ENCODE measurements at places on chromosomes 2 and 18.

DNA sequence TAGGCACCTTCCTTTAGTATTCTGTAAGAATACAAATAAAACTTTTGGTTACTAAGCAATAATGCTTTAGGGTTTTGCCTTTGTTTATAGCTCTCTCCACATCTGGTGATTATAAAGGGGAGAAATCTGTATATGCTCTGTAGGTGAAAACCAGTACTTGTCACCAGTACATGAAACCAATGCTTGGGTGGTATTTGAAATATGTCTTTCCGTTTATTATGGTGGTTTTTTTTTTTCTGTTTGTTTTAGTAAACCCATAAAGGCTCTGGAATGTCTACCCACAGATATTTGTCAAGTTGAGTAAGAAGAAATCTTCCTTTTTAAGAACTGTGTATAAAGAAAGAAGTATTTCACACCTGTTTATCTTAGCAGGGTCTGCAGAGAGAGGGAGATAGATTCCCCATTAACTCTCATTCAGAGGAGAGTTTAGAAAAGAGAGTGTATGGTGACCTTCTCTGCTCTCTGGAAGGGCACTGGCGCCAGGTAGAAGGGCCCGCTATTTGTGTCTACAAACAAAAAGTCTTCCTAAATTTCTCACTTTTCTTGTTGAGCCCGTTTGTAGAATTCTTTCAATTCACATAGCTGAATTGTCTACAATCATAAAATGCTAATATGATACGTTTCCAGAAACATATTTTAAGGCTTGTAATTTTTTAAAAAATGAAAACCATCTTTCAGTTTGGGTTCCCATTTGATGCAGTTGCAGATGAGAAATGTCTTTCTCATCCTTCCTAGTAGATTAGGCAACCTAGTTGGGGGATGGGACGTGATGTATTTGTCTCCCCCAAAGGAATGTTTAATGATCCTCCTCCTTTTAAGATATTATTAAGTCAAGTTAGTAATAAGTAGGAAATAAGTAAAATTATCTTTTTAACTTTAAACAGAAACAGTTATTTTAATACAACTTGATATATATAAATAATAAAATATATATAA is 33.9 kb downstream of the MAP3K20 start:
- no peak for DNase-seq

GRCh38 chr18:9987345-9987744 is 73.5 kb downstream of the VAPA start:
- no peak for DNase-seq

GRCh38 chr2:69100220-69100723 is 87.3 kb downstream of the ANTXR1 start:
- no peak for DNase-seq

DNA sequence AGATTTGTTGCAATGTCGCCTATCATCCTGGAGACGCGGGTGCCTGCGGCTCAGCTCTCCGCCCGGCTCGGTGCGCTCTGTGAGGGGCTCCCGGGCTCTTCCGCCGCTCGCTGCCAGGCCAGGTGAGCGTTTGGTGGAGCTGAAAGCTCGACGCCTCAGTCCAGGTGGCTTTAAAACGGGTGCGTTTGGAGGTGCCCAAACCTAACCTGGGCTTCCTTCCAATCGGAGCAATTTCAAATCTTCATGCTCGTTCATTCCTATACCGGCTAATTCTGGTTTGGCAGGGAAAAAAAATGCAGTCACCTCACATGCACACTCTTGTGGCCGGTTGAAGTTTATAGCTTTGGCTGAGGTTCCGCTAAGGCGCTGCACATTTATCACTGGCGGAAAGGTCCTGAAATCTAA is at the start of gene SLC16A14:
Gene SLC16A14 (minus strand): TSS at position 274 of the 405 bp plus-strand sequence. CDS start 9,572 bp downstream, outside the sequence.
- no peak for DNase-seq

- no peak for DNase-seq
Measured at GRCh38 chr2:239302808-239303557, 97.8 kb downstream of the HDAC4 start.

DNA sequence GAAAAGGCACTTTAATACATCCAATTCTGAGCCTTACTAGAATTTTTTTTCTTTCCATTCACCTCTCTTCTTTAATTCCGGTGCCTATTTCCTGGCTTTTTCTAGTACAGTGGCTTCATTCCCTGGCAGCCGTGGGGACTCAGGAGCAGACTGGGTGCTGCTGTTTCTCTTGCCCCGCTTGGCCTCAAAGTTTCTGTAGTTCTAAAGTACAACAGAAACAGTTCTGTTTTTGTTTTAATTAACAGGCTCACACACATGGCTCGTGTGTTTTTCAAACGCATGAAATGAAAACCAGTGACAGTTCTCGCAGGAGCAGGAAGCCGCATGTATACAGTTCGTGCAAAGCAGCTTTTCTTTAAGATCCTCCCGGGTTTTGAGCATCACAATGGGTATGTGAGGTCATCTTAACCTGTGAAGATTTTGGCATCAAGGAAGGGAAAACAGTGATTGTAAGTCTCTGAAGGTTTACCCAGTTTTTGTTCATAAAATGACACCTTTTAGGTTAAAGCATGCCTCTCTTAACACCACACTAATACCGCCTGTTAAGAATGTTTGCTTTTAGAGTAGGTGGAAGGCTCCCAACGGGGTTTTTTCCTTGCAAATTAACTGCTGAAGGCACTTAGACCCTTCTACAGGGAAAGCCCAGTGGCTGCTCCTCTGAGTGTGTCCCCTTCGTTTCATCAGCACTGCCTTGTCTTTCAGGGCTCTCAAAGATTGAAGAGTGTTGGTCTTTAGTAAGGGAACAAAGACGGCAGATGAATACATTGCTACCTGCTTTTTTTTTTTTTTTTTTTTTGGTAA is 5.8 kb downstream of the FZD7 start:
- no peak for DNase-seq

GRCh38 chr2:235955664-235956063 is 212.5 kb downstream of the GBX2 start:
- DNase-seq: no peak

DNA sequence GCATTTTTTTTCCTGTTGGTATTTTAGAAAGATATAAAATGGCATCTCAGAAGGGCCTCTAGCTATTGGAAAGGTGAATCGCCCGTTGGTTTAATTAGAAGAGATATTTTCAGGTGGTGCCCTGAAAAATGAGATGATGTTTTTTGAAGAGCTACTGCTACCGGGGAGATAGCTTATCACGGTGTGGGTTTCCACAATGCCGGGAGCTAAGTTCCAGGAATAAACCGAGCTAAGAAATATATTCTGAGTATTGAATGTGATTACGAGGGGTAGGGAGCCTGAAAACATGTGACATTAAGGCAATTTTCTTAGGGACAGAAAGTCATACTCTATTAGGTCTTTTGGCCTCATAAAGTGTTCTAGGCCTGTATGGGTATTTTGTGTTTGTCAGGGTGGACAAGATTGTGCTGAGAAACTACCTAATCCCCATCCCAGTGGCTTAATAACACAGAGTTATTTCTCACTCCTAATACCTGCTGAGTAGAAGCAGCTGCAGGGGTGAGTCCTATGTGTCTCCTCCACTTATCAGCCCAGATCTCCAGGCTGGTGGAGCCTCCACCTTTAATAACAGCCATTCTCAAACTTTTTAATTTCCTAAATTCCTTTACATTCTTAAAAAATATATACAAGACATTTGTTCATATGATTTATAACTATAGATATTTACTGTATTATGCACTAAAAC is 150.2 kb downstream of the LRRTM1 start:
- DNase-seq: no peak

DNA sequence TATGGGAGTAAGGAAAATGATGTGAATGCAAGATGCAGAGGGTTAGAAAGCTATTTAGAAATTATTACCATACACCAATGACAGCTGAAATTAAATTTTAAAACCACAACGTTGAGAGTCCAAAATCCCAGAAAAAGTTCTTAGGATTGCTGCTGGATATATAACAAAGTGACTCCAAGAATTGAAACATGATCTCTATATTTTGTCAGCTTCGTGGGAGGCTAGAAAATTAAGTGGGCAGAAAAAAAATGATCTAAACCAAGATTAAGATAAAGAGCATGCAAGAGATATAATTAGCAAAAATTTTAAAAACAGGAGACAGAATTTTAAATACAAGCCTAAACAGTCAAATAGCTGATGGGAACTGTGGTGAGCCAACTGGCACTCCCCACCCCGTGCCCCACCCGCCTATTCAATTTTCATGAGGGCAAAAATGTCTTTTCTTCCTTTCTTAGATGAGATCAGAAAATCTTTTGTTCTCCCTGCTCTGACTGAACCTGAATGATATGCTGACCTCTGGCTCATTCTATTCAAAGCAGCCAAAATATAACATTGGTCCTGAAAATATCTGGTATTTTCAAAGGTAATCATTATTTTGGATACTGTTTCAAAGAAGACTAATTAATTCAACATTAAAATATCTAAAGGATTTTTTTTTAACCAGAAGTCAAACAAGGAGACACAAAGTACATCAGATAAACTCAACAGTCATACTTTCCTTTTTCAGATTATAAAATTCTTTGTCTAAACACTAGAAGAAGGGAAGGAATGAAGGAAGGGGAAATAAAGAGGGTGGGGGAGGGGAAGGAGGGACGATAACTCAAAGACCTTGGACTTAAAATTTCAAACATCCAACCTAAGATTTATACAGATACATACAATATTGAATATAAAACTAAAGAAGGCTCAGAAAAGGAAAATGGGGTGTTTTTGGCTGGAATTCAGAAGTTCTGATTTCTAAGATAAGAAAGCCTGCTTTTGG is 12.2 kb downstream of the KANSL3 start:
- DNase-seq: no peak

DNA sequence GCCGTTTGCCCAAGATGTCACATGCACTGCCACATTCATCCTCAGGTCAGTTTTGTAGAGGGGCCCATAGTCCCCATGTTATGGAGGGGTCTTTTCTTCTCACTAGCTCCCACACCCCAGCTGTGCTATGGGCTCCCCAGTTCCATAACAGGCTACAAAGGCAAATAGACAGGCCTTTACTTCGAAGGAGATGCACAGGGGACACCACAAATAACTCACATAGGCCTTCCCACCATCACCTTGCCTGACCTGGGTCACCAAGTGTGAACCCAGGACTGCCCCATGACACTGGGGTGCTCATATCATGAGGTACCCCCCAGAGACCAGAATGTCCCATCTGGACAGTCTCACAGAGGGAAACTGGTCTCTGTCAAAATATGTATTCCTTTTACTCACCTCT is 15.0 kb upstream of the INO80C start:
- DNase-seq: no peak

DNA sequence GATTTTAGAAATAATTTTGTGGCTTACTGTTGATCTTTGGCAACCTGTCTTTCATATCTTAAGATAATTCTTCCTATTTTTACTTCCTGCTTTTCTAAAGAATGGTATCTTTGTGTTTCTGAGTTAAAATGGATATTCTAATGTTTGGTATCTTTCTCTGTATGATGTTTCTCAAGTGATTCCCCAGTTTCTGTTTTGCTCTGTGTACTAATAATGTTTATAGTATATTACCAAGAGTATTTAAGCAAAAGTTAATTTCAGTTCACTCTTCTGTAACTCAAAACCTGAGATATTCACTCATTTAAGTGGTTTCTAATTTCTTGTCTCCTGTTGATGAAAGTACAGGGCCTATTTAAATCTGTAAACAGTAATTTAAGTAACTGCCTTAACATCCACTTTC is 58.3 kb downstream of the CCDC150 start:
- no peak for DNase-seq

- DNase-seq: no peak
Measured at GRCh38 chr2:86229221-86229620, 30.0 kb downstream of the MRPL35 start.

GRCh38 chr2:180890781-180891180 is 89.6 kb upstream of the UBE2E3 start:
- no peak for DNase-seq

DNA sequence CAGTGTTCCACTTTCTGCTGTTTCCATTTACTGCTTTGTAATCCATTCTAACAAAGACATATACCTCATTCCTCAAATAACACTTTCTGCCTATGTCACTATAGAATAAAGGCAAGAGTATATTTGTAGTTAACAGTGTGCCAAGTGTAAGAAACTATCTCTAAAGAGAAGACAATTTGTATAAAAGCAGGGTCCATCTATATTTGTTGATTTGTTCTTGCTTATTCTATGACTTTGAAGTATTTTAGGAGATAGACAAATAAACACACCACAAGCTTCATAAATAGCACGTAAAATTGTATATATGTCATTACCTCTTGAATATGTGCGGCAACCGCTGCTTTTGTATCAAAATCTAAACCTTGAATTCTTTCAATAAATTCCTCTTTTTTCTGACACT is 56.0 kb downstream of the CCDC88A start:
- no peak for DNase-seq

- DNase-seq: no peak
Measured at GRCh38 chr2:174600349-174600748, 2.7 kb upstream of the WIPF1 start.

DNA sequence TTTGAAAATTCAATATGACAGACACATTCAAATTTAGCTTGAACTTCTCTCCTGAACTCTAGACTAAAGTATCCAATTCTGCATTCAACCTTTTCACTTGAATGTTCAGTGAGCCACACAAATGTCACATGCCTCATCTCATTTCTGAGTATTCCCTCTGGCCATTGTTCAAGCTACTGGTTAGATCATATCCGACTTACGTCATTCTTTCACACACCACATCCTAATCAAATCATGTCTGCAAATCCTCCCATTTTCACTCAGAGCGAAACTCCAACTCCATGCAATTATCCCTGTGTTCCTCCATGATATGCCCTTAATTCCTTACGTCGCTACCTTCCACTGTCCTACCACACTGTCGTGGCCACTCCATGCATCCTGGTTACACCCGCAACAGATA is 425.1 kb downstream of the CBLN2 start:
- no peak for DNase-seq

- DNase-seq: no peak
Measured at GRCh38 chr18:78519394-78520062, 460.1 kb upstream of the SALL3 start.

DNA sequence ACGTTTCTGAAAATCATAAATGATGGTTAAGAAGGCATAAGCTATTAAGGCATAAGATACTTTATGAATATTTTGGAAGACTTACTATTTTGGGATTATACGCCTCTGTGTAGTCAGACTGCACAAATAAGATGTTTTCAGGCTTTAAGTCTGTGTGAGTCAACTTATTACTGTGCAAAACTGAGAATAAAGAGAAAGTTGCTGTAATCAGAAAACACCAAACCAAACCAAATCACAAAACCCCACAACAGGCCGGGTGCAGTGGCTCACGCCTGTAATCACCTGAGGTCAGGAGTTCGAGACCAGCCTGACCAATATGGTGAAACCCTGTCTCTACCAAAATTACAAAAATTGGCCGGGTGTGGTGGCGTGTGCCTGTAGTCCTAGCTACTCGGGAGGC is 7.7 kb downstream of the CLK1 start:
- no peak for DNase-seq
